Germinal center (tissue), 1 donor: ENCODE measurements at places on chromosomes 3 and 15.

DNA sequence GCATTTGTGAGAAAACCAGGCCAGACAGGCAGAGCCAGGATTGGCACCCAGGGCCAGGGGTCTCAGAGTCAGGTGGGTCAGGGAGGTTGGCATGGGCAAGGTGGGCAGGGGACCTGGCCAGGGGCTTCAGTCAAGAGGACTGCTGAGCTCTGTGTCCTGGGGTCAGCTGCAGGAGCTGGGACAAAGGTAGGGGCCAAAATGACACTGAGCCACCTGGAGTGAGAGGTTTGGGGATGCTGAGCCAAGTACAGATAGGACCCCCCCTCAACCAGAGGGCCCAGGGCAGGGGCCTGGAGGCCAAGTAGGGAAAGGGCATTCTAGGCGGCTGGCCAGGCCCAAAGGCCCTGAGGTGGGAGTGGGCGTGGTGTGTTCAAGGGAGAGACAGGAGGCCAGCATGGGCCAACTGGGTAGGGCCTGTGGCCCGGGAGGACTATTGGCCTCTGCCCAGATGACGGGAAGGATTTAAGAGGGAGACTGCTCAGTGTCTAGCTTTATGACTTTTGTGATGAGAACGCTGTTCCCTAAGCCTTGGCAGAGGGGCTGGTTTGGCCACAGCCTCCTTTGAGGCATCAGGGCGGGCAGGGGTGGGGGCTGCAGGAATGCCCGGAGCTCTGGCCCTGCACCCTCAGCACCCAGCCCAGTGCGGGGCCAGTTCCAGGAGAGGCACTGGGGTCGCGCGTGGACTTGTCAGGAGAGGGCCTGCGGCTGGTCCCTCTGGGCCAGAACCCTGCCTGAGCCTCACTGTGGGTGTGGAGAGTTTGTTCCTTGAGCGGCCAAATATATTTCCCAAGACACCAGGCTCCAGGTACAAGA lies 3.1 kb downstream of the CFAP100 start:
- DNase-seq: no peak

- DNase-seq: no peak
Observed at GRCh38 chr3:141507392-141508066, 20.7 kb downstream of the RASA2 start.

- no peak for DNase-seq
Observed at GRCh38 chr3:126618760-126619159, 36.2 kb downstream of the TXNRD3 start.

DNA sequence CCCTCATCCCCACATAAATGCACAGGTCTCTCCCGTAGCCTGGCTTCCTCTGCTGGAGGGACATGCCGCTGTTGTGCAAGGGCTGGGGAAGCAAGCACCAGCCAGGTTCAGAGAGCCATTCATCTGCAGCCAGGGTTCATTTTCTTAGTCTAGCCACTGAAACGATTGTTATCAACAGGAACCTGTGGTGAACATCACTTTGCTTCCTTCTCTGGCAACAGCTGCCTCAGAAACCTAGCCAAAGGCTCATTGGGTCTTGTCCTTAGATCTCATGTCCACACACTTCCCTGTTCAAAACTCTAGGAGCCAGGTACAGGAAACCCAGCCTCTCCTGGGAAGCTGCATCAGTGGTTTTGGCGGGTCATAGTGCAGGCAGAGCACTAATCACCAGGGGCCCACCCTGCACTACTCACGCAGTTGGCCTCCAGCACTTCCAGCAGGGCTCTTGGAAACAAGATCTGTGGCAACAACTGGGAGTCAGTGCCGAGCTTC lies 47.0 kb downstream of the OXNAD1 start:
- no peak for DNase-seq

GRCh38 chr3:191523148-191523547 lies 62.2 kb downstream of the PYDC2 start:
- DNase-seq: no peak

GRCh38 chr15:79092382-79092781 lies 1.8 kb upstream of the RASGRF1 start:
- no peak for DNase-seq

- no peak for DNase-seq
Observed at GRCh38 chr15:72786242-72786641, 2.7 kb upstream of the ADPGK start.
